ENCODE measurements at places on chromosomes 12 and 14. TPM values are rescaled to one million over a fixed set of nuclear protein-coding genes. Genes with fewer than 3 reads are reported as not detected.

The PLA2G1B gene
- total RNA-seq: not detected

The SIX1 gene
- total RNA-seq: 0.48 TPM

The PLEKHD1 gene
- total RNA-seq: not detected

The DHRS2 gene
- 2.3 TPM for total RNA-seq

The BHLHE41 gene
- total RNA-seq: not detected

The CCDC196 gene
- total RNA-seq: not detected

The SRRM4 gene
- total RNA-seq: not detected

The STXBP6 gene
- total RNA-seq: not detected

The TMPRSS12 gene
- total RNA-seq: not detected

The LYZ gene
- total RNA-seq: not detected

The KRAS gene
- total RNA-seq: 25.2 TPM

The ESR2 gene
- total RNA-seq: not detected

The KRT1 gene
- total RNA-seq: 3.0 TPM

The TAS2R20 gene
- 2.5 TPM for total RNA-seq
